ENCODE measurements at places on chromosomes 5 and 9.

DNA sequence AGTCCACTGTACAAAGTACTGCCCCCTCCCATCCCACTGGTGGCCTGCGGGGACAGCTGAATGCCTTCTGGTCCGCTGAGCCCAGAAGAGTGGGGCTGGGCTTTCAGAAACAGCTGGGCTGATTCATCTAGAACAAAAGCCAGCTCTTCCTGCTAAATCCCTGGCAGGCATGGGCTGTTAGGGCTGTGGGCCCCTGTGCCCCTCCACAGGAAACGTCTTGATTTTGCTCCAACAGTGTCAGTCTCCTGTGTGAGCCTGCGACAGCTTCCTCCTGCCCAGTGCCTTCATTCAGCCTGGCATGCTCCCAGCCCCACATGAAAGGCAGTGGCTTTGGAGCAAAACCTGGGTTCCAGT is 6.9 kb upstream of the GSN start:
- DNase-seq: no peak

DNA sequence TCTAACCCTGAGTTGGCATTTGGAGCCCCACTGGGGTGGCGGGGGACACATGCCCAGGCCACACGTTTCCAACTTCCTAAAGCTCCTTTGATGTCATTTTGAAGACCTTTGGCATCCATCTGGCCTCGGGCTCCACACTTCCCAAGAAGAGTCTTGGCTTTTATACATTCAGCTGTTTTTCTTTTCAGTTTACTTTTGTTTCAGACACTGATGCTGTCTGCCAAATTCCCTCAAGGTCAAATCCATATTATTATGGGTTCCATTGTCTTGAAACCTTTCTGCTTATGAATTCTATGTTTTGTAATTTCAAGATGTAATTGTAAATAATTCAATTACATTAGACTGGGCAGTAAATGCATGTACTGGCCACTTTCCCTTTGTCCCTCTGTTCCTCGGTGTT is 23.7 kb upstream of the NFIB start:
- no peak for DNase-seq

GRCh38 chr5:153794327-153794726 is 244.4 kb downstream of the FAM114A2 start:
- DNase-seq: no peak

DNA sequence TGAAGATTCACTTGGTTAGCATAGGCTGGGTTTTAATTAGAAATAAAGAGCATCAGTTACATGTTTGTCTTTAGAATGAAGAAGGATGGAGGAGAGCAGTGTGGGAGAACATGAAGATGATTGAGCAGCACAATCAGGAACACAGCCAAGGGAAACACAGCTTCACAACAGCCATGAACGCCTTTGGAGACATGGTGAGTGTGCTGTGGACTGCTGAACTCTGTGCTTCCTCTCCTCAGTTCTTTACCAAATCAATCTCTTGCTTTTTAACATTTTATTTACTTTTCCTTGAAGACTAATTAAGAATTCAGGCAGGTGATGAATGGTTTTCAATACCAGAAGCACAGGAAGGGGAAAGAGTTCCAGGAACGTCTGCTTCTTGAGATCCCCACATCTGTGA is 38.2 kb upstream of the SPATA31E1 start:
- DNase-seq: no peak

- no peak for DNase-seq
These were observed 377.1 kb downstream of the ACTL7B start for GRCh38 chr9:108478431-108479332.

DNA sequence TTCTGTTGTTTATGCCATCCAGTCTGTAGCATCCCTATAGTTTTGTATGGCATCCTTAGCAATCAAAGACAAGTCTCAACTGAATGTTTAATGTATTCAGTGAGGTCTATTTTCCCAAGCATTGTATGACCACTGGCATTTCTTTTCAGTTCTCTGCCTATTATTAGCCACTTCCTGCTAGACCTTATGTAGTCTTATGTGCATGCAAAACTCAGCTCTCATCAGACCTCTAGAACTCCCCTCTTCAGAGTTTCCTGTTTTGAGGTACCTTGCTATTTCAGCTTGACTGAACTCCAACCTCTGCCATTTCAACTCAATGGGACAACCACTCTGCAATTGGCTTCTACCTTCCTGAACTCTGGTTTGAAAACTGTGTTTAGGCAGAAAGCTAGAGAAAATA is 113.2 kb downstream of the SLC25A46 start:
- no peak for DNase-seq

GRCh38 chr9:91663858-91664257 is 240.2 kb upstream of the NFIL3 start:
- no peak for DNase-seq

DNA sequence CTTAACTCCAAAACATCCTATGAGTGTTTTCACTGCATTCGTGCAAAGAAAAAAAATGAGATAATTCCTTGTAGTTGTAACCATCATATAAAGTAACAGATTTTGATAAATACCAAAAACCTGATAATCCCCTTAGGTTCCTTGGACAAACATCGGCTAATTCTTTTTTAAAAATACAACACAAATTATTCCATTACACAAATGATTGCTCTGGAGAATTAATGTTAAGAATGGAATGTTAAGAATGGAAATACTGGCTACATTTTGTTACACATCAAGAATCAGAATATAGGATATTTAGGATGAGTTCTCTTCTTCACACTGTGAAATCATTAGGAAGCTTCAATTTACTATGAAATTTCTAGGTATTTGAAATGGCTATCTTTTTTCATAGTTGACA is 139.4 kb downstream of the LPAR1 start:
- DNase-seq: no peak

GRCh38 chr5:61806491-61807020 is 474.5 kb downstream of the ZSWIM6 start:
- no peak for DNase-seq

GRCh38 chr9:14863402-14863801 is 46.8 kb downstream of the FREM1 start:
- DNase-seq: no peak

DNA sequence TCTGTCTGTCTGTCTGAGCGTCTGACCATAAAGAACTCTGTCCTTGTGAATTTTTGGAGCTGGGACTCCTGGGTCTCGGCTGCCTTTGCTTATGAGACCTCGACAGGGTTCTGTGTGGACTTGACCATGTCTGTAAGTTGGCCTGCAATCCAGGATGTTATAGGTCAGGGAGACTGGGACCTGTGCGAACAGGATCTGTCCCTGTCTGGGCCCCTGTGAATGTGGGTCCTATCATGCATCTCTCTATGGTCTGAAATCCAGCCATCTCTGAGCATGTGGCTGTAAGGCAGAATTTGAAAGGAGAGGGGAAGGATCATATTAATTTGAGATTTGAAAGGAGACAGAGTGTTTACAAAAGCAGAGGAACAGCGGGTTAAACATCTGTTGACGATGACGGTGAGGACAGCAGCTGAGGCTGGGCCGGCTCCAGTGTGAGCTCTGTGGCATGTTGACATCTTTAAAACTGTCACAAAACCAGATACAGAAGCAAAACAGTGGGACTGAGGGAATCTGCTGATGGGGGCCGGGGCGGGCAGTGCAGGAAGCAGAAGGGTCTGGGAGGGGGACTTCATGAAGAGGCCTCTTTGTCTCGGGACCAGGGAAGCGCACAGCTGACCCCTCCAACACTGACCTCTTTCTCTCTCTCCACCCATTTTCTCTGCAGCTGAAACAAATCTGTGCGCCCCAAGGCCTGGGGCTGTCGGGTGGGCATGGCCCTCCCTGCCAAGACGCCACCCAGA is 19.1 kb upstream of the MVB12B start:
- no peak for DNase-seq

- DNase-seq: no peak
These were observed 95.0 kb downstream of the ZCCHC7 start for GRCh38 chr9:37215381-37215780.

- no peak for DNase-seq
These were observed 278.4 kb downstream of the MARCHF11 start for GRCh38 chr5:15901151-15901550.

DNA sequence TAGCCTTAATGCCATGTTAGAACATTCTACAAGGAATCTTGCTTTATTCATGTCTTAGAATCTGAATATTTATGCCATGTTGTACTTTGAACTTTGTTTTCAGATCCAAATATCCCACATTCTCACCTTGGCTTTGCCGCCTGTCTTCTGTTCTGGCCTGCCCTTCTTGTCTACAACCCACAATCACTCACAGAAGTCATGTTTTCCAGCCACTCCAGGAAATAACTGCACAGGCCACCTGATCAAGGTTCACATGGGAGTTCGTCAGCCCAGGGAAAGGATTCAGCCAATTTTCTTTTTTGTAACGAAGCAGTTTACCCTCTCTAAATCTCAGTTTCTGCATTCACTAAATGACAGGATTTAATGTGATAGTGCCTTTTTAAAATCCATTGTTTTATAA is 70.5 kb downstream of the JAKMIP2 start:
- no peak for DNase-seq

- no peak for DNase-seq
These were observed 21.0 kb downstream of the OSTF1 start for GRCh38 chr9:75109210-75109839.

DNA sequence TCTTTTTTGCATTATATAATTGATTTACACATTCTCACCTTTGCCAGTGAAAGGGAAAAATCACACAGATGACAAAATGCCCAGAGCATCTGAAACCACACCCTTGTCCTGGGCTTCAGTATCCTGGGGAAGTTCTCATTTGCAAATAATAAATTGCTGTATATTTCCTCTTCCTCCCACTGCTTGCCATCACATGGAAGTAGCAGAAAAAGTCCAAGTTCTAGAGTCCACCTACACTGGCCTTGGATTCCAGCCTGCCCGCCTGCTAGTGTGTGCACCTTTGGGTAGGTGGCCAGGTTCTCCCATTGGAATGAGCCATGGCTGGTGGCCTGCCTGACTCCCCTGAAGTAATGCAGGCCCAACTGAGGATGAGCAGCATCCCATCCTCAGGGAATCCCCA is 149.4 kb downstream of the GADD45G start:
- DNase-seq: no peak
